ENCODE measurements at places on chromosomes 7 and 10.

- DNase-seq = no peak
These were observed 31.1 kb upstream of the C1GALT1 start for GRCh38 chr7:7151285-7151684.

DNA sequence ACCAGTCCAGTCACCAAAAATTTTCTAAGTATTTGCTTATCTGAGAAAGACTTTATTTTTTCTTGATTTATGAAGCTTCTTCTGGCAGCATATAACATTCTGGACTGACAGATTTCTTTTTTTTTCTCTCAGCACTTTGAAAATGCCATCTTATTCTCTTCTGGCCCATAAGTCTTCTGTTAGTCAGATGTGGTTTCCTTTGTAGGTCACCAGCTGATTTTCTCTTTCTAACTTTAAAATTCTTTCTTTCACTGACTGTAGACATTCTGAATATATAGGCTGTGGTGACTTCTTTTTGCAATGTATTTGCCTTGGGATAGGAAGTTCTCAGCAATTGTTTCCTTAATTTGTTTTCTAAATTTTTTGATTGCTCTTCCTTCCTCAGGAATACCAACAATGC is 172.5 kb downstream of the CCDC7 start:
- no peak for DNase-seq

DNA sequence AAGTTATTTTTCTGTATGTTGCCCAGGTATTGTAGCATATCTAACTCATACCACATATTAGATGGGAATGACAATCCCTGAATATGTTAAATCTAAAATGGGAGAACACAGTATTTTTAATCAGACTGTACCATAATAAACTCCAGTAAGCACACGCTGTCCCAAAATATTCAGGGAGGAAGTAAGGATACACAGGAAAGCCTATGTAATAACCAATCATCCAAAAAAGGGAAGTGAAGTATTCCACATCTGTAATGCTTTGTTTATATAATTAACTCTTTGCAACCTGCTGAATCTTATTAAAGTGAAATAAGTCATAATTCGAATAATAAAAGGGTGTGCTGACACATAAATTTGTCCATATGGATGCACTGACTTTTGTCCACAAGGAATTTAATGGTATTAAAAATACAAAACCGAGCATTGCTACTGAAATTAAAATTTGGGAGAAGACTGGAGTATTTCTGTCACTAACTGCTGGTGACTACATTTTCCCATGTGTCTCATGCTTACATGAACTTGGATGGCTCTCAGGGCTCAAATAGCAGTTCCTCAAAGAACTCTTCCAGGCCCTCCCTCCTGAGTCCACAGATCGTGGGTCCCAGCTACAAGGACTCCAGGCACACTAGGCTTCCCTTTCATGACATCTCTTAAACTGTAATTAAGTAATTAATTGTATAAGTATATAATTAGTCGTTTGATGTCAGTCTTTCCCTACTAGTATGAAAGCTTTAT is 120.6 kb downstream of the NEBL start:
- DNase-seq = peak; percentile 6

GRCh38 chr7:36746347-36746746 is 22.1 kb upstream of the AOAH start:
- peak; percentile 66 for DNase-seq

GRCh38 chr7:12686891-12687717 is at the start of gene ARL4A:
Gene ARL4A (plus strand): TSS chr7:12687633. CDS start chr7:12688255, 622 bp downstream.
- peak; percentile 95 for DNase-seq

GRCh38 chr7:69445541-69445940 is 152.7 kb upstream of the AUTS2 start:
- no peak for DNase-seq

GRCh38 chr10:85043207-85043606 is 714.8 kb downstream of the CCSER2 start:
- no peak for DNase-seq

DNA sequence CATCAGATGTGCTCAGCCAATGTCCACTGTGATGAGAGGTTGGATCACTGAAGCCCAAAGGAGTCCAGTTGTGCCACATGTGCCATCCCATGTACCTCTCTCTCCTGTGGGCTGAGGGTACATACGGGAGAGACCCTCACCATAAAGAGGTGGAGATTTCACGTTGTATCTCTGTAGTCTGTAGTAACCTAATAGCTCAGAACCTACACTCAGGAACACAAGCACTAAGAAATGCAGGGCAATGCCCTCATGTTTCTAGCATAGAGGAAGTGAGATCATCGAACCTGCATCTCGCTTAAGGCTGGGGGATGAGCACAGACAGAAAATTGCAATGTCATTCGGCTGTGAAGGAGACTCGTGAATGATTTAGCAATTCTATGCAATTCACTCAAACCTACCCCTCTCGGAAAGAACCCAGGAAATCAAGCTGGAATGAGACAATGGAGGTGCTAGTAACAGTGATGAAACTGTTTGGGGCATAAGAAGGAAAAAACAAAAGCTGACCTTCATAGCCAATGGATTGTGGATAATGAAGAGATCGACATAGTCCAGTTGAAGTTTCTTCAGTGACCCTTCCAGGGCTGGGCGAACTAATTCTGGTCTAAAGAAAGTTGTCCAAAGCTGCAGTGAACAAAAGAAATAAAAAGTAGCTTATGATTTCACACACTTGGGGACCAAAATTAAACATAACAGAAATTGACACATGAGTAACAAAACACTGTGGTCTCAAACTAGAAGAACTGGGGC is 80.3 kb upstream of the UCN3 start:
- peak; percentile 89 for DNase-seq

- DNase-seq = no peak
These were observed 320.2 kb downstream of the AHR start for GRCh38 chr7:17618652-17618974.

DNA sequence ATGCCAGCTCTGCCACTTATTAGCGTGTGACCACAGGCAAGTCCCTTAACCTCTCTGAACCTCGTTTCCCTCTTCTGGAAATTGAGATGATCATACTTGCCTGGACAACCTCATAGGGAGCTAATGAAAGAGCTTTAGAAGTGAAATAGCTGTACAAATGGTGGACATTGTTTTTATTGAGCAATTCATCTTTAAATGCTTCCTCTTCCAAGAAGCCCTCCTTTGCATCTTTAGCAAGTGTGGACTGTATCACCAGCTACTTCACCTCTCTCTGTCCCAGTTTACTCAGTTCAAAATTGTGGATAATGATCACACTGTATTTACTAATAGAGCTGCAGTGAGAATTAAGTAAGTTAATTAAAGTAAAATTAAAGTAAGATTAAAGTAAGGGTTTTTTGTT is 61.7 kb downstream of the CDH23 start:
- DNase-seq = no peak

DNA sequence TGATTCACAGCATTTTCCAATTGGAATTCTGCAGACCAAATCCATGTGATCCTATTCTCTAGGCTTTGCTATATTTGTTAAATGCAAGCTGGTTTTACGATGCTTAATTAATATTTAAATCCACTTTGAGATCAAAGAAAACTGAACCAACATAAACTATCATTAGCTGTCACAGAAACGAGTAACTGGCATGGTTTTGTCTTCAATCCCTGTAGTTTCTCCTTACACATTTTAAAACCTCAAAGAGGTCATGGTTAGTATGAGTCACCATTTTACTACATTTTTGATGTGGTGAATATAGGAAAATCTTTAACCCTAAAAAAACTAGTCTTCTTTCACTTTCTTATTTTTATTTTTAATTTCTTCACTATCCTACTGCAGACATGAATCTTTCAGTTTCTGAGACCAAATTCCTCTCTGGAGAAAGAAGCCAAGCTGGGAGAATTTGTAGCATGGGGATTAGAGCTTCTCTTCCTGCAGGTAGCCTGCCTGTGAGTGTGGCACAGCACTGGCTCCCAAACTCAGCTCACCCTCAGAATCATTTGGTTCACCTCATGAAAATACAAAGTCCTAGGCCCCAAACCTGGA is 8.7 kb upstream of the LIPM start:
- peak; percentile 23 for DNase-seq

- no peak for DNase-seq
These were observed 7.0 kb upstream of the DPYSL4 start for GRCh38 chr10:132179551-132180392.

DNA sequence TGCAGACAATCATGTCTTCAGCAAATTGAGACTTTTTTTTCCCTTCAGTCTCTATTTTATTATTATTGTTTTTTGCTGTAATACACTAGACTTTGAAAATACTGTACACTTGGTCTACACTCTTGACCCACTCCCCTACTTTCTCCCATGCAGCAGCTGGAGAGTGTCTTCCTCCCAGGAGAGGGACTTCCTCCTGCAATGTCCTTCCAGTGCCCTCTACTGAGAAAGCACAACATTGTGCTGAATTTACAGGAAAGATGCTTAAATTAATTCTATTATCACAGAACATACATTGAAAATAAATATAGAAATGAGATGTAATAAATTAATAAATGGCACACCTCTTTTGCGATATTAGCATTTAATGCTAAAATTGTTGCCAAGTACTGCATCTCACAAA is 411.3 kb downstream of the CCSER2 start:
- no peak for DNase-seq

DNA sequence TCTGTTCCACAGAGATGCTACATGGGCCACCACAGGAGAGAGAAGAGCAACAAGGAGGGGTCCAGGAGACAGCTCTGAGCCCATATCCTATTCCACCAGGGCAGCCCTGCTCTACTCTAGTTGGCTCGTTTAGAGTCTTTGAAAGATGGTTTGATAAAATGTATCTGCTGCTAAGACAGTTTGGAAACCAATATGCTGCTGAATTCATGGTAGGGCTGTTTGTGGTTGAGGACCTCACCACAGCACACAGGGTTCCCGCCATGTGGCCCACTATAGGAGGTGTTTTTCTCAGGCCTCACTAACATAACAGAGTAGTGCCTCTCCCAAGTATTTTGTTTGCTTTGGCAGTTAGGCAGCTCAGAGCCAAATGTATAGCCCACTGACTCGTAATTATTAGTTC is 35.8 kb upstream of the ZC3HAV1L start:
- no peak for DNase-seq

GRCh38 chr10:32123021-32123420 is 66.8 kb upstream of the KIF5B start:
- DNase-seq = no peak

- DNase-seq = no peak
These were observed 28.4 kb downstream of the ITGB1 start for GRCh38 chr10:32929634-32930033.

- DNase-seq = no peak
These were observed 54.3 kb downstream of the BMPER start for GRCh38 chr7:33959676-33960075.

DNA sequence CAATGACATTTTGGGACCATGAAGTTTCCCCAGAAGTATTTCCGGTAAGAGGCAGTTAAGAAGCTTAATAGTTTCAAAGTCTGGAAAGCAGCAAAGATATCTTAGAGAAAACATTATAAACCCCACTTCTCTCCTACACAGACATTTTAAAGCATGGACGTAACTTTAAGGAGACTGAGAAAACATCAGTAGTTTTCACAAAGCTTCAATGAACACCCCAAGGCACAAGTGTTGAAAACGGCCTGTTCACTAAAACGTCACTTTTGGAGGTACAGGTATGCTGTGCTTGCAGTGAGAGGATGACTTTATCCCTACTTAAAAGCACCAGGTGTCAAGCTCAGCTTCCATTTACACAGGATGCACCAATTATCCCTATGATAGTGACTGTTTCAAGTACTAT is 25.0 kb downstream of the NCOA4 start:
- DNase-seq = no peak

- peak; percentile 81 for DNase-seq
These were observed 16.8 kb downstream of the DLD start for GRCh38 chr7:107907790-107908189.
